ENCODE measurements at places on chromosomes 2 and 18.
A peak's percentile ranks its signal among the peaks of the same experiment; 100 is the strongest.

- DNase-seq: no peak
Measured at GRCh38 chr2:120876526-120877280, 141.0 kb downstream of the GLI2 start.

DNA sequence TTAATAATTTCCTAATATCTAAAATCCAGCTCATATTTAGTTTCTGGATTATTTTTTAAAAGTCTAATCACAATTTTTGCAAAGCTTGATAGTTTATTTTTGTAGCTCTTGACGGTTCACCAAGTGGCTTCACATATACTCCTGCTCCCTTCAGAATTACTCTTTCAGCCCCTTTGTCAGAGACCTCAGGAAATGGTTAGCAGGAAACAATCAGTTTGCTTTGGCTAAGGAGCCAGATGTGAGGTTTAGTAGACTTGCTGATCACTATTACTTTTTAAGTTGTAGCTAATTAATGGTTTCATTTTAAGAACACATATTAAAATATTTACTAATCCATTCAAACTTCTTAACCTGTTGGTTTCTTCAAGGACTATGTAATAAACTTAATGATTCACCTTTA, 2.3 kb downstream of the RBBP8 start:
- DNase-seq: no peak

- DNase-seq: peak; percentile 86
Measured at GRCh38 chr2:20182241-20182931, 42.5 kb downstream of the SDC1 start.

DNA sequence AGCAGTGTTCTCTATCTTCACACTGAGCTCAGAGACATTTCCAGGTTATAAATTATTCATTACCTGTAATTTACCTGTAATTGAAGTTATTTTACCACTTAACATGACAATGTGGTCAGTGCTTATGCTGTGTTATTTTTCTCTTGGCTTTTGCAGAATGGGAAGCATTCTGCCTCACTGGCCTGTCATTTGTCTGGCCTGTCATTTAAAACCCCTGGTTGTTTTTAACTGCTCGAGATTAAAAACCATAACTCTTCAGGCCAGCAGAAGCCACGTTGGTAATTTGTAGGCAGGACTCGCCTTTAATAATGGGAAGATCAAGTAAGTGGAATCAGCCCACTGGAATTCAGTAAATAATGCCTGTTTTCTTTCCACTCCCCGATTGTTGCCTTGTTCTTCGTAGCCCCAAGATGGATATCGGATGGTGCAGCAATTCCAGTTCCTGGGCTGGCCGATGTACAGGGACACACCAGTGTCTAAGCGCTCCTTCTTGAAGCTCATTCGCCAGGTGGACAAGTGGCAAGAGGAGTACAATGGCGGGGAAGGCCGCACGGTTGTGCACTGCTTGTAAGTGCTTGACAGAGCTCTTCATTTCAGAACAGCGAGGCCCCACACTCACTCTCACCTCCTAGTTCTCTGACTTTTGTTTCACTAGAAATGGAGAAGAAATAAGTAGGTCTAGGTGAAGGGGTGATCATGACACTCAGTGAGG, 222.4 kb upstream of the RAB12 start:
- DNase-seq: no peak

DNA sequence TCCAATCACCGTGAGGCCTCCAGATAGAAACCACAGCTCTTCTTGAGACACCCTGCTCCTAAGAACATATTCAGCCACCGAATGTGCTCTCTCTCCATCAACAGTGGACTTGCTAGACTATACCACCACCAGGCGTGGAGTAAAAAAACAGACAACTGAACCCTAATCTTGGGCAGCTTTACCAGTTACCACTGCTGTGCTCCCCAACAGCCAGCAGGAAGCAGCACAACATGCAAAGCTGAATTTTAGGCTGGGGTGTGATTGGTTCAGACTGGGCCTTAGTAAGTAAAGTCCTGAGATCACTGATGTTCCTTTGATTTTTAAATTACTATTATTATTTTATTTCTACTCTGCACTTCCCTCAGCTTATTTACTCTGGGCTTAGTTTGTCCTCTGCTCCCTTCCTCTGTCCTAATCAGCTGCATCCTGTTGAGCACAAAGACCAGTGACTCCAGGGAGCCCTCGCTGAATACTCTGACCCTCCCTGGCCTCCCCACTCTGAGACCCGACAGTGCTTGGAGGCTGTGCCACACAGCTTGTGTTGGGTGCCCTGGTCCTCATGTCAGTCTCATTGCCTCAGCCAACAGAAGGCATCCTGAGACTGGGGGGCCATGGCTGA, 21.9 kb downstream of the MRPL35 start:
- peak; percentile 63 for DNase-seq
